Activated T-cell treated with anti-CD3 and anti-CD28 coated beads for 24 hours (primary cell): ENCODE measurements at places on chromosomes 16 and 17.
A peak's percentile ranks its signal among the peaks of the same experiment; 100 is the strongest.

- DNase-seq, result no peak
Observed at GRCh38 chr17:7932483-7932891, 481 bp downstream of the CNTROB start.

DNA sequence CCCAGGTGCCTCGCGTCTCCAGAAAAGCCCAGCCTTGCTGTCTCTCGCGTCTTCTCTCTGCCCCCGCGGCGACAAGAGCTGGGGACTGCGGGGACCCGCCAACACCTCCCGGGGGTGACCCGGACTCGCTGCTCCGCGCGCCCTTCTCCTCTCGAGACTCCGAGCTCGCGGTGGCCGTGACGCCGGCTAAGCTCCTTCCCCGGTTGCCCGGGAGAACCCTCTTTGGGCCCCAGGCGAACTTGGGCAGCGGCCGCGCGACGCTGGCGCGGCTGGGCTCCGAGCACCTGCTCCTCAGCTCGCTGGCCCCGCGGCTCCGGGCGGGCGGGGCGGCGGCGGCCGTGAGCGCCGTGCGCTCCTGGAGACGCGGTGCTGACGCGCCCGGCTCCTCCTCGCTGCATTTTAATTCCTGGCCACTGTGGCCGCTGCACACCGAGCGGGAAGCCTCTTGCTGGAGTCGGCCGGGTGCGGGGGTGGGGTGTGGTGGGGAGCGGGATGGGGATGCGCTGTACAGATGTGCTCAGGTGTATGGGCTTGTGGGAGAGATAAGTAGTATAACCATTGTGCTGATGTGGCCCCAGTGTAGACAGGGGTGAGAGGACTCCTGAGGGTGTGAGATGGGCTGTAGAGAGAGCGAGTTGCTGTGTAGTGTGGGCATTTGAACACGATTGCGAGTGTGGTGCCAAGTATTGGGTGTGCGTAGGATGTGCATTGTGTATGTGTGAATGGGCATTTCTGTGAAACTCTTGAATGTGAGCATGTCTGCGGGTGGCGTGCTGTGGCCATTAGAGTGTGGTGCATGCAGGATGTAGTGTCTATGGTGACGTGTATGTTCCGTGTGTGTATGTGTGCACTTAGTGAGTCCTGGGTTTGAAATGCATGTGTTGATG, at the start of gene ASIC2:
TSS of gene ASIC2 (minus strand) at position 315 of the 887 bp plus-strand sequence.
- no peak for DNase-seq

DNA sequence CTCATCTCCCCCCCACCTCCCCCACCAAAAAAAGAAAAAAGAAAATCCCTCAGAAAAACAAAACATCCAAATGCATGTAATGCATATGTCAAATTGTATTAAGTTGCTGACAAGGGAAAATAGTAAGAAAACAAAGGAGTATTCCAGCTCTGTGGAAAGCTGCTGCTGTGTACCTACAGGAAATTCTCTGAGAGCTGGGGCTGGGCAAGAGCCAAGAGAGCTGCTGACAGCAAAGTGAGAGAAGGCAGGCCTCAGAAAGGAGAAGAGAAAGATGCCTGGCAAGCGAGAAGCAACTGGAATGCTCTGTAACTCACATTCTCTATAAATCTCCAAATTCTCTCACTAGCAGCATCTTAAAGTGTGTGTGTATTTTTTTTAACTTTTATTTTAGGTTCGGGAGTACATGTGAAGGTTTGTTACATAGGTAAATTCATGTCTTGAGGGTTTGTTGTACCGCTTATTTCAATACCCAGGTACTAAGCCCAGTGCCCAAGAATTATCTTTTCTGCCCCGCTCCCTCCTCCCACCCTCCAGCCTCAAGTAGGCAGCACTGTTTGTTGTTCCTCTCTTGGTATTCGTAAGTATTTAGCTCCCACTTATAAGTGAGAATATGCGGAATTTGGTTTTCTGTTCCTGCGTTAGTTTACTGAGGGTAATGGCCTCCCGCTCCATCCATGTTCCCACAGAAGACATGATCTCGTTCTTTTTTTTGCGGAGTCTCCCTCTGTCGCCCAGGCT, 24.4 kb downstream of the CNTROB start:
- DNase-seq, result no peak

GRCh38 chr16:14527411-14528044, 102.5 kb downstream of the PARN start:
- no peak for DNase-seq

- no peak for DNase-seq
Observed at GRCh38 chr17:5571281-5571680, 13.0 kb downstream of the NLRP1 start.

- DNase-seq, result no peak
Observed at GRCh38 chr16:78325468-78326352, 226.3 kb downstream of the WWOX start.

- DNase-seq, result no peak
Observed at GRCh38 chr17:44384823-44385286, 4.6 kb downstream of the ITGA2B start.

DNA sequence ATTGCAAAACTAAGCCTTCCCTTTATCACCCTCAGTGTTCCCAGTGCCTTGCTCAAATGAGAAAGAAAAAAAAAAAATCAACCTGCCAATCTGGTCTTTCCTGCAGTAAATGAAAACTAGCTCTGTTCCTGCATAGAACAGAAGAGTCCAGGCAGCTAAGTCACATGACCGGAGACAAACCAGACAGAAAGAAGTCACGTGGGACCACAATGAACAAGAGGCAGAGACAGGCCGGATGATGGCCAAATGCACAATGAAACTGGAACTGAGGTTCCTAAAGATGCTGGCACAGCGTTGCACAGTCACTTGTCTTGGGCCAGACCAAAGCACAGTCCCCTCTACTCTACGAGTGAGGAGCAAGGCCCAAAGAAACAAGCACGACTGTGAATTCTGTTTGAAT, 172.5 kb downstream of the GRIN2A start:
- no peak for DNase-seq

- DNase-seq, result peak; percentile 72
Observed at GRCh38 chr17:40563220-40564052, 1.8 kb downstream of the CCR7 start.

DNA sequence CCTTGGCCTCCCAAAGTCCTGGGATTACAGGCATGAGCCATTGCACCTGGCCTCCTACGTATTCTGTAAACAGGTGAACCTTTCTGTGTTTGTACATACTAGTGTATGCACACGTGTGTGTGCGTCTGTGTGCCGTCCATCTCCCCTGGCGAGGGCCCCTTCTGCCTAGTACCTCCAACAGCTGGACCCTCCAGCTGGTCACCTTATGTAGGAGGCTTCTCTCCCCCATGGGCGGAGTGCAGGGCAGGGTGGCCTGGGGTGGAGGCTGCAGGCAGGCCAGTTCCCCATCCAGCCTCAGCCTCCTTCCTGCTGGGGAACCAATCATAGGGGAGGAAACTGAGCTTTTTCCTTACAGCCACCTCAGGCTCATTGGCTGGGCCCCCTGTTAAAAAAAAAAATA, 24.4 kb upstream of the DOC2B start:
- DNase-seq, result no peak

GRCh38 chr17:8475227-8475626, 39.5 kb downstream of the NDEL1 start:
- no peak for DNase-seq

DNA sequence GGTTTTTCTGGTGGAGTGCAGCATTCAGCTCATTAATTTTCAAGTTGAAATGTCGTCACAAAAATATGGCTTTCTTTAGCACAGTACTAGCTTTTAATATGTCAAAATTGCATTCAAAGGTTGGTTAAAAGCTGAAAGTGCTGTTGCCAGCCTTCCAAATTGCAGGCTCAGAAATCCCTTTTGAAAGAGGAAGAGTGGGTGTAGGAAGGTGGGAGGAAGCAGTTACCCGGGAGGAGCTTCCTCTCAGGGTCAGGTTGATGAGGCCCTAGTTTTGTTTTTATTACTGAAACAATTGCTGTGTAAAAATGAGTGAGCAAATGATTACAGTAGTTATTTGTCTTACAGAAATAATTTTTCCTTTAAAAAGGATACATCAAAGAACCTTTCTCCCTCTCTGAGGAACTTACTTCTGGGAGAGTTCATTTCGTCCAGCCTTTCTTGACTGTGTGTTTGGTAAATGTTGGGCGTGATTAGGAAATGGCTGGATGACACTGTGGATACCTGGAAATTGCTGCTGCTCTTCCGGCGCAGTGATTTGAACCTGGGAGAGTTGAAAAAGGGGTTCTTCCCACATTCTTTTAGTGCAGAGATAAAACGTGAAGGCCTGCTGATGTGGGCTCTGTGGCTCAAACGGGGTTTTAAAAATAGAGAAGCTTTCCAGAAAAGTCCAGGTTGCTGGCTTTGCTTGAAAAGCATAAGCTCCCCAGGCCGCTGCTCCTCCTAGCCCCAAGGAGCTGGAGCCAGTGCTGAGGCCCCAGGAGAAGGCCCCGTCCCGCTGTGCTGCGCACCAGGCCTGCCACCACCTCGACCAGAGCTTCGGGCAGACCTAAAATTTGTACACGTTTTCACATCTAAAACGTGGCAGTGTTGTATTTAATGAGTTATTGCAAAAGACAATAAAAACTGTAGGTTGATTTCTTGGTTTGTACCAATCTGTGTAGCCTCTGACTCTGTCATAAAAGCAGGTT, 41.7 kb downstream of the SEC14L1 start:
- DNase-seq, result no peak

DNA sequence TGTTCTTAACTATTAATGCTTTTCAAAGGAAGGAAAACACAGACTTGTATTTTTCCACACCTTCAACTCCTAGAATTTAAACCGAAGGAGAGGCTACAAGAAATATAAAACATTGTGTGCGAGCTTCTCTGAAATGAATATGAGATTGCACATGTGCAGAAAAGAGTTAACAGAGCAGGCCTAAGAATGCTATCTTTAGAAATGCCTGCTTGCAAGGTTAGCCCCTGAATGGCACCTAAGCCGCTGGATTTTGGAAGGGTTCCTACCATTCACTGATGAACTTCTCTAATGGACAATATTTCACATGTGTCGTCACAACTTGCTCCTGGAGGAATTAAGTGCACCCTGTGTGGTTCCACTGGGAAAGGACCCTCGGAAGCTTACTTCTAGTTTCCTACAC, 69.3 kb downstream of the FBXL20 start:
- DNase-seq, result no peak

DNA sequence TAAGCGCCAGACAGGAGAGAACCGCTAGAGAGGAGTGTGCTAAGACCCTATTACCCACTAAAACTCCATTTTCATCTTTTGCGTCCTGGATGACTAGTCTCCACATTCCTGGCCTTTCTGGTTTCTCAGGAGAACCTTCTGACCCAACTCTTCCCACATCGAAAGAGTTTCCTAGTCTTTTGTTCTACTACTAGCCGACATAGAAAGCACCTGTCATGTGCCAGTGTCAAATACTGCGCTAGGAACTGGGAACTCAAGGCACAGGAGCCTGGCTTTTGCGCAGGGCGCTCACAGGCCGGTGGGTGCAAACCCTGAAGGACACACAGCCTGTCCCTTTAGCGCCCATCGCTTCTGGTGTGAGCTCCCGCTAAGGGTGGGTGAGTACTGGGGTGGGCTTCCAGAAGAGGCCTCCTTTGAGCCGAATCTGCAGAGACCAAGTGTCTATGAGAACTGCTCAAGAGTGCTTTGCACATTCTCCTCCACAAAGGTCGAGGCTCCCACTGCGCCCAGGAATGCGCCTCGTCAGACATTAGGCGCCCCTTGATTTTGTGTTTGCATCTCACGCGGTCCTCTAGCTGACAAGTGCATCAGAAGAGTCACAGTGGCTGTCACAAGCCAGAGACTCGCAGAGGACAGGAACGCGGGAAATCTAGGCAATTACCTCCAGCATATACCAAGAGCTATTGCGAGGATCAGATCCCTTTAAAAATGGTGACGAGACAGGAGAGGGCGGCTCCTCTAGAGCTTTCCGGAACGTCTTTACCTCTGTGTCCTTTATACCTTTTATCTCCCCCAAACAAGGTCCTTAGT, 2.0 kb upstream of the PSMB3 start:
- no peak for DNase-seq

DNA sequence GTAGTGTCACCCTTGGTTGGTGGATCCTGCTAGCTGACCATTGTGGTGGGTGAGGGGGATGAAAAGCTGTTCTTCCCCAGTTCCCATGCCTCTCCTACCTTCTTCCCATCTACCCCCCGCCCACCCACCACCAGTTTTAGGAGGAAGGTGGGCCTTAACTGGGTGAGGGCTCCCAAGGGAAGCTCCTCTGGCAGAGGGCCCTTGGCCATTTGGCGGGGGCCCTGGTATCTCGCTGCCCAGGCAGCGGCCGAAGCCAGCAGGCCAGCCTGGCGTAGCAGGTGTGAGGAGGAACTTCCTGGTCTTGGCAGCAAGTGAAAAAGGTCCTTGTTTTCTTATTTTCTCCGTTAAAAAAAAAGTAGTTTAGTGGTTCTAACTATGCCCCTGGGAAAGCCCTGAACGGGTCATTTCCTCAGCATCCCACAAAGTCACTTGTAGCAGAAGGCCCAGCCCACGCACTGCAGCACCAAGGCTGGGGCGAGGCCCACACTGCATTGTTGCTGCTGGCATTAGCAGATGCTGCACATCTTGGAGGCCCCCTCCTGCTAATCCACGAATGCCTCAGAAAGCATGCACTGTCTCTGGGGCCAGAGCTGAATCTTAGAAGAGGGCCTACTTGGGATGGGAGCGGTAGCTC, 72.5 kb downstream of the MPRIP start:
- DNase-seq, result no peak

DNA sequence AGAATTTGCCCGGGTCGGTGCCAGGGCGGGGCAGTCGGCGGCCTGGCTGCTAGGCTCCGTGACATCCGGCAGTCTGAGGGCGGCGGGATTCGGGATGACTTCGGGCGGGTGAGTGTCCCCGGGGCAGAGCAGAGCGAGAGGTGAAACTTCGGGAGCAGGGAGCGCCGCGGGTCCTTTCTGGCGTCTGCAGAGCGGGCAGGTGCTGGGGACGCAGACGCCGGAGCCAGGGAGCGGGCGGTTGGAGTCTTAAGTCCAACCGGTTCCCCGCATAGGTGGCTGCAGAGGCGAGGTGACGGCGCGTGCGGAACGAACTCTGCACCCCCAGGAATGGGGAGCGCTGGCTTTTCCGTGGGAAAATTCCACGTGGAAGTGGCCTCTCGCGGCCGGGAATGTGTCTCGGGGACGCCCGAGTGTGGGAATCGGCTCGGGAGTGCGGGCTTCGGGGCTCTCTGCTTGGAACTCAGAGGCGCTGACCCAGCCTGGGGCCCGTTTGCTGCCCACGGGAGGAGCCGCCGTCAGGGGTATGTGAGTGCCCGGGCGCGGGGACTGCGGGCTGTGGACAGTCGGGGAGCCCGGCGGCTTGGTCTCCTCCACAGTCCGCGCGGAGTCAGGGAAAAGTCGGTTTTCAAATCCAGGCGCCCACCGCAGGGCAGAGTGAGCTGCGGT, at the start of gene B4GALNT2:
TSS of gene B4GALNT2 (plus strand) at position 71 of the 666 bp plus-strand sequence. CDS start at position 95, 24 bp downstream.
- DNase-seq, result no peak

GRCh38 chr17:7285679-7286078, 4.2 kb downstream of the SLC2A4 start:
- no peak for DNase-seq
